ENCODE measurements at places on chromosomes 11 and 22.

DNA sequence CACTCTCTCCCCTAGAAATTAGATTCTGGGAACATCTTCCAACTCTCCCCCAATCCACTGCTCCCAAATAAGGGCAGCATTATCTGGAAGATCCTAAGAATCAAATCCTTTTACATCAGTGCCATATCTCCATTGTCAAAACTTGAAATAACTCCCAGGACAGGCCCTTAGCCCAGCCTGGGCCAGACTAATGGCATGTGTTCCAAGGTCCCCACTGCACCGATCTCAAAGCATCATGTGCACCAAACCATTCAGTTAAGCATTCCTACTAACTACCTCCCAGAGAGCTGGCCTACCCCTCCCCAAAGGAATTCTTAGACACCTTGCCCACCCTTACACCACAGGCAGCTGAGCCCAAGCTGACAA lies 44.2 kb upstream of the POU2AF1 start:
- DNase-seq = no peak

GRCh38 chr11:66580803-66581202 lies 12.1 kb downstream of the CCDC87 start:
- no peak for DNase-seq

DNA sequence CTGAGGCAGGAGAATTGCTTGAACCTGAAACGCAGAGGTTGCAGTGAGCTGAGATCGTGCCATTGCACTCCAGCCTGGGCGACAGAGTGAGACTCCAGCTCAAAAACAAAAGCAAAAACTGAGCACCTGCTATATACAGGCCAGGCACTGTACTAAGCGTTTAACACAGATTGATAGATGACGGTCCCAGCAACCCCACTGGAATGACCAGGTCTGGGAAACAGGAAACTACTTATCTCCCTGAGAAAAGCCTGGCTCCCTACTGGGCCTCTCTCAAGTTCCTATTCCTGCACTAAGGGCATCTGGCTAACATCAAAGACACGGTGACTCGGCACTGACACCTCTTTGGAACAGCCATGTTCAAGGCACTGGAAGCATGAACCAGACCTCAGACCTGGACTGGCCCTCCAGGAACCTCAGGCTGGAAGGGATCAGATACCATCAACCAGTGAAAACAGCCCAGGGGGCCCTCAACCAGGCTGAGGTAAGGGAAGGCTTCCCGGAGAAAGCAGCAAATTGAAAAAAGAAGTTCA lies 16.6 kb downstream of the ARAP1 start:
- no peak for DNase-seq

DNA sequence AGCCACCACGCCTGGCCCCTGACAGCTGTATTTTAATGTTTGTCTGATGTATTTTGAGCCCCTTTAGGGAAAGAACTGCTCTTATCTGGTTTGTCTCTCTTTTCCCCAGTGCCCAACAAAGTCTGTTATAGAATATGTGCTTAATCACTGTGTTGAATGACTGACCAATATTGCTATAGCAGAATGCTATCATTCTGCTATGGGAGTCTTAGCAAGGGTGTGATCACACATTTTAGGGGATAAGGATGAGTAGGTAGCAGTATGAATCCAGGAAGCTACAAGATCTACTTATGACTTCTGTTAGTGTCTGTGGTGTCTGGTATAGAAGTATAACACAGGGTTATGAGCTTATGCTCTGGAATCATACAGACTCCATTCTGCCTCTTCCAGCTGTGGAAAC lies 117.5 kb upstream of the RRM1 start:
- DNase-seq = no peak

DNA sequence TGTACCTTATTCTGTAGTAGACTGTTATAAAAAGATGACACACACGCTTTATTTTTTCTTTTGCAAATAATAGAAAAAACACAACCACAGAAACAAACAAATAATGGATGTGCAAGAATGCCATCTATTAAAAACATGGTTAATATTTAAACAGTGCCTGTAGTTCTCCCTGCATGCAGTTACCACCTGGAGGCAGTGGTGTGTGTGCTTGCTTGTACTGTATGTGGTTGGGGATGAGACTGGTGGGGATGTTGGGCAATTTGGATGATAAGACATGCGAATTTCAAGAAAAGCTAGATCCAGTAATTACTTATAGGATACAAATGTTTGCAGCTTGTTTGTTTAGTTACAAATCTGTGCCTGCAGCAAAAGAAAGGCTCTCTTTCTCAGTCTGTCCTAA lies 3.6 kb downstream of the C11orf87 start:
- no peak for DNase-seq

- no peak for DNase-seq
Observed at GRCh38 chr11:134574947-134575346, 162.9 kb upstream of the B3GAT1 start.

DNA sequence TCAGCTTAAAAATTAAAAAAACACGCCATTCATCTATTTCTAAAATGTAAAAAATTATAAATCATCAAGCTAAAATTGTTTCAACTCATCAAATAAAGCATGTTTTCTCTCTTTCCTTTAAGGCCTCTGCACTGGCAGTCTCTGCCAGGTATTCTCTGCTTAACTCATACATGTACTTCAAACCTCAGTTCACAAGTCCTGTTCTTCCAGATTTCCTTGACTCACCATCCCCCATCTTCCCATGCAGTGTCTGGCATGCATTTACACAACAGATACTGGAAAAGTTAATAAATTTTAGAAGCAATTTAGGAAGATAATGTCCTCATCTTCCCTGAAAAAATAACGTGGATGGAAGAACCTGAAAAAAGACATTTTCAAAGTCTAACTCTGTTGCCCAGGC lies 32.5 kb downstream of the CSTF3 start:
- no peak for DNase-seq

DNA sequence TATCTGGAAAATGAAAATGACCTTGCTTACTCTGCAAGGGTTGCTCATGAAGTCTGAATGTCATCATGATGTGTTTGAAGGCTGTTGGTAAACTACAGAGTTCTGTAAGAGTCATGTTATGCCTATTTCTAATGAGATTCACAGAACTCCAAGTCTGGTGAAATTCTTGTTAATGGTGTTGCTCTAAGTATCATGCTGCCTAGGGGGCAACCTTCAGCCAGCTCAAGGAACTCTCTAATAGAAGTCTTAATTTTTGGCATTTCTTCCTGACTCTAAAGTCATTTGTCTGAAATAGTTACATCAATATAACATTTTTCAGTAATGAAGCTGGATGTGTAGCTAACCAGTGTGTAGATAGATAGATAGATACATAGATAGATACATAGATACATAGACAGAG lies 302.8 kb downstream of the FAT3 start:
- DNase-seq = no peak

GRCh38 chr22:35452351-35452781 lies 52.4 kb downstream of the MCM5 start:
- DNase-seq = no peak

GRCh38 chr22:46173152-46173551 lies 22.8 kb downstream of the PPARA start:
- no peak for DNase-seq

GRCh38 chr22:43500792-43501785 lies 89.3 kb downstream of the MPPED1 start:
- DNase-seq = no peak

- DNase-seq = no peak
Observed at GRCh38 chr22:28943501-28943879, 60.1 kb downstream of the ZNRF3 start.

DNA sequence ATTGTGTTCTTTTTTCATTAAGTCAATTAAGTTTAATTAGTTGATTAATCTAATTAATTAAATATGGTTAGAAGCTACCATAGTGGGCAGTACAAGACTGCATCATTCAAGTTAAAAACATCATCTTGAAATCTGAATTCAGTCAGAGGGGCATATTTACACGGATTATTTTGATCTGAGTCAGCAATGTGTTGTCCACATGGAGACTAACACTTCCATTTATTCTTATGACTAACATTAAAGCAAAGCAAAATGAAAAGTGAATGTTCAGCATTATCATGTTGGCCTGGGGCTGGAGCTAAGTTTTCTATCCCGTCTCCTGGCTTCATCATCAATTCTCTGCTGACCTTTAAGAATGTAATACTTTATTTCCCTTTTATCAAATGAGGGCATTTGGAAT lies 17.3 kb downstream of the FLI1 start:
- no peak for DNase-seq
